ENCODE measurements at places on chromosomes 3 and 15.

- no peak for DNase-seq
Observed at GRCh38 chr3:110711851-110712516, 359.6 kb upstream of the NECTIN3 start.

DNA sequence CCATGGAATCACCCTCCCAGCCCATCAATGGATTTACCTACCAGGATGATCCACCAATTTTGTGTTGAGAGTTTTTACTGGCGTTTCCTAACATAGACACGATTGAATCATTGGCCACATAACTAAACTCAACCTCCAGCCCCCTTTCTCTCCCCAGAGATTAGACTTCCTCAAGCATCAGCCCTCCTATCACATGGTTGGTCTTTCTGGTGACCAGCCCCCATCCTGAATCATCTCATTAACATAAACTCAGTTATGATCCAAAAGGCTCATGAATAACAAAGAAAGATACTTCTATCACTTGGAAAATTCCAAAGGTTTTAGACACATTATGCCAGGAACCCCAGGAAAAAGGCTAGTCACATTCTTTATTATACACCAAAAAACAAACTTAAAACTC lies 21.2 kb downstream of the PRKAR2A start:
- DNase-seq = no peak

DNA sequence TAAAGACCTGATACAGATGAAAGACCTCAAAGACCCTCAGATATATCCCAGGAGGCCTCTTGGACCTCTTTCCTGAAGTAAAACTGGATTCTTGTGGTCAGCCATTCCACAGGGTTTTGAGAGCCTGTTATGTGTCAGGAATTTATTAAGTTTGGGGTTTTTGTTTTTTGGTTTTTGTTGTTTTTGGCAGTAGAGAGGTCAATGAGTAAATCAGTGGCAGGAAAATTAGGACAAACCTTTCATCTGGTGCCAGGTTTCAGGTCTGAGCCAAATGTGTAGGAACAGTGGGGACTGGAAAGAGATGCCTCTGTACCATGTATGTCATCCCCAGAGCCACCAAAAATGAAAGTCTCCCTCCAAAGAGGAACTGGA lies 520.4 kb upstream of the MDFIC2 start:
- no peak for DNase-seq

DNA sequence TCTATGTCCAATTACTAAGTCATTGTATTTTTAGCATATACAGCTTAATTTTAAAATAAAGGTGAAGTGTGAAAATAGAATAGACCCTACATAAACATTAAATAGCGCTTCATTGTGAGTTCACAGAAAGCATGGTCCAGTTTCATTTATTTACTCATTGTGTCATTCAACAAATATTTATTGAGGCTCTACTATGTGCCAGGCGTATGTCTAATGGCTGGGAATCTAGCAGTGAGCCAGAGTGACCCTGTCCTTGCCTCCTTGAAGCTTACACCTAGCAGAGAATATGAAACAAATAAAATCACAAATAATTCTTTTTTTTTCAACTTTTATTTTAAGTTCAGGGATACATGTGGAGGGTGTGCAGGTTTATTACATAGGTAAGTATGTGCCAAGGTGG lies 161.7 kb downstream of the CFAP20DC start:
- DNase-seq = no peak

DNA sequence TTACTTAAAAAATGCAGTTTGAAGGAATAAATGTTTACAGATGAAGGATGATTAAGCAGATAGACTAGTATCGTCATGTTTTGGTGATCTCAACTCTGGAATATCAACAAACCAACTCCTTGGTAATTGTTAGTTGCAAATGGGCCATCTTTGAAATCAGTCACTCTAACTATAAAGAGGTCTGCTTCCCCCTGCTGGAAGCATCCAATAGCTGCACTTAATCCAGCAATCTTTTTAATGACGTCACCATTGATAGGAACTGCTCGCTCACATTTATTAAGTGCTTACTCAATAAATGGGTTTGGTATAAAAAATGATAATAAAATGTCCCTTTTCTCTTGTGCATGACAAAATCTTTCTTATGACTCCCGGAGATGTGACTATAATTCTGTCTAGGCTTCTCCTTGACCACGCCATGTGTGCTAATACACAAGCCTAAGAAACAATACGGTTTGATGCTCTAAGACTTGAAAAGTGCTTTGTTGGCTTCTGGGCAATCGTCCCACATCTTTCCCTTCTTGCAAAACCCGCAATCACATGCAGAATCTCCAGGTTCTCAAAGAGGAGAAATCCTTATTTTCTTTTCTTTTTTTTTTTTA lies 227.6 kb upstream of the POU1F1 start:
- no peak for DNase-seq

- no peak for DNase-seq
Observed at GRCh38 chr3:17390785-17391184, 351.6 kb downstream of the TBC1D5 start.

DNA sequence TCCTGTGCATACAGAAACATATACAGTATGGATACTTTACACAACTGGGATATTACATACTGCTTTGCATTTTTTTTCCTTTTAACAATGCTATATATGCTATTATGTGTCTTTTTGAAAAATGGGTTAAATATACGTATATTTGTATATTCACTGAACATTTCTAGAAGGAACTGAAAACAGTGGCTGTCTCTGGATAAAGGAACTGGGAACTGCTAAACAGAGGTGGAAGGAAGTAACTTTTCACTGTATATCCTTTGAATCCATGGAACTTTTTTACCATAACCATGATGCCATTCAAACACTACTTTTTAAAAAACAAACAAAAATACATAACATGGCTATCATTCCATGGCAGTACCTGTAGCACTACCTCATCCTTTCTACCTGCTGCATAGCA lies 1.8 kb downstream of the MTFMT start:
- no peak for DNase-seq
